ENCODE measurements at places on chromosomes 5 and 9.

DNA sequence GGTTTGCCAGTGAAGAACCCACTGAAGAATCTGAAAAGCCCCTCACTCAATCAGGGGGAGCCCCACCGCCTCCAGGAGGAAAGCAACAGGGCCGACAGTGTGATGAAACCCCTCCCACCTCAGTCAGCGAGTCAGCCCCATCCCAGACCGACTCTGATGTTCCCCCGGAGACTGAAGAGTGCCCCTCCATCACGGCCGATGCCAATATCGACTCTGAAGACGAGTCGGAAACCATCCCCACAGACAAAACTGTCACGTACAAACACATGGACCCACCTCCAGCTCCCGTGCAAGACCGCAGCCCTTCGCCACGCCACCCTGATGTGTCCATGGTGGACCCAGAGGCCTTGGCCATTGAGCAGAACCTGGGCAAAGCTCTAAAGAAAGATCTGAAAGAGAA lies 92.4 kb downstream of the MAP1B start:
- DNase-seq = no peak

DNA sequence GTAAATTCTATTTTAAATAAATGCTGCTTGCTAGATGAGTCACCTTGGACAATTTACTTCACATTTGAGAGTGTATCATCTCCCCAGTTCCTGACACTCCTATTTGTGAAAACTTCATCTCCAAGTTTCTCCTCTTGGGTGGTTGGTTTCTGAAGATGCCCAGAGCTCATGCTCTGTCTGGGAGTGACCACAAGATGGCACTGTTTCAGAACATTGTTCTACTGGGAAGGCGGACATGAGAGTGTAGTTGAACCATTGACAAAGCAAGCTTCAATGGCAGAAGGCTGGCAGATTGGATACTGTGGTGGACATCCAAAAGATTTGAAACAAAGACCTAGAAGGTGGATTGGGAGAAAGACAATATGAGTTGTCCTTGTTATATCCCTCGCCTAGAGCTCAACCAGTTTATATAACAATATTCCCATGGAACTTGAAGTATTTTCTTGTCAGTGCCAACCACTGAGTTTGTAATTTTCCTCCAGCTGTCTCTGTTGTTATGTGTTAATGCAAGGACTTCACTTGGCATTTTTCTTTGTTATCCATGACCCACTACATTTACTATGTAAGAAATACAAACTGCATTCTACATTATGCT lies 234.3 kb upstream of the ANKH start:
- peak; percentile 66 for DNase-seq

DNA sequence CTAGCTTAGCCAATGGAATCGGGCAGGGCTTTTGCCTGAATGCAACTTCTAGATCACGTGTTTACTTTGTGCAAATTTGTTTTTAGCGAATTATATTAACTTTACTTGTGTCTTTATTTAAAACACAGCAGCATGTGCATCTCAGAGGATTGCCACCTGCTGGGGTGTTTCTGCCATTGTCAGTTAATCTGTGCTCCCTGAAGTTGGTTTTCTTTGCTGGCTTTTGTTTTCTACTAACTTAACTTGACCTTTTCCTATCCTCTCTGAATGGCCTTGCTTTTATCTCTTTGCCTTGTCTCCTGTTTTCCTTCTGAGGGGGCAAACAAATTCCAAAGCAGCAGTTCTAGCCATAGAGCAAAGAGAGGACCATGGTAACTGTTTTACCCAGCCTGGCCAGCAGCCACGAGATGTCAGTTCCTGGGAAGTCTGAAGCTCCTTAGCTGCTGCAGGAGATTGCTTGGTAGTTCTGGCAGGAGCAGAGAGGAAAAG lies 67.6 kb downstream of the ARHGEF28 start:
- DNase-seq = peak; percentile 49

GRCh38 chr5:131984956-131985665 lies 26.3 kb downstream of the ACSL6 start:
- no peak for DNase-seq

DNA sequence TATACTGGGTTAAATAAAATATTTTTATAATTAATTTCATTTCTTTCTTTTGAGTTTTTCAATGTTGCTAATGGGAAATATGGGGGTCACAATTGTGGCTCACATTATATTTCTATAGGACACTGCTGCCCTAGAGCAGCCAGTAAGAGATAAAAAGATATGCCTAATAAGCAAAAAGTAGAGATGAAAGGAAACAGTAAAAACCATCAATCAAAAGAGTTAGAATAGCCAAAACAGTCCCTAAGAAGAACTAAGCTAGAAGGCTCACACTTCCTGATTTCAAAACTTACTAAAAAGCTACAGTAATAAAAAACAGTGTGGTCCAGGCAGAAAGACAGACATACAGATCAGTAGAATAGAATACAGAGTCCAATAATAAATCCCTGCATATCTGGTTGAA lies 104.4 kb downstream of the FANCC start:
- DNase-seq = no peak

DNA sequence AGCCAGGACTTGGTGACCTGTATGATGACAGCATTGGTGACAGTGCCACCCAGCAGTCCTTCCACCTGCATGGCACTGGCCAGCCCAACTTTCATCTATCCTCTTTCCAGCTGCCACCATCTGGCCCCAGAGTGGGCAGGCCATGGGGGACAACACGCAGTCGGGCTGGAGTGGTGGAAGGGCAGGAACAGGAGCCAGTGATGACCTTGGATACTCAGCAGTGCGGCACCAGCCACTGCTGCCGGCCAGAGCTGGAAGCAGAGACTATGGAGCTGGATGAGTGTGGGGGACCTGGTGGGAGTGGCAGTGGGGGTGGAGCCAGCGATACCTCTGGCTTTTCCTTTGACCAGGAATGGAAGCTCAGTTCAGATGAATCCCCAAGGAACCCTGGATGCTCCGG lies 56.9 kb downstream of the RUSC2 start:
- no peak for DNase-seq

DNA sequence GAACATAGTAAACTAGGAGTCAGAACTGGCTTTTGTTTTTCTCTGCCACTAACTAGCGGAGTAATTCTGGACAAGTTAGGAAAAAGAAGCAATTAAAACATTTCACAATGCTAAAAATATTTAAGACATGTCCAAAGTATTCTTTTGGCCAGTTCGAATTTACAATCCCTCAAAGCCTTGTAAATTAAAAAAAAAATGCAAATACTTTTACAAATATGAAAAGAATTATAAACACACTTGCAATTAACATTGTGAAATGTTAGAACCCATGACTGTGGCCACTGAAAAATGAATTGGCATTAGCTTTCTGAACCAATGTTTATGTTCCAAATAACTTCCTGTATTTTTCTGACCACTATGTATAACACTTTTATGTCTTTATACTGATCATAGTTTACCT lies 2.2 kb downstream of the RAD1 start:
- peak; percentile 49 for DNase-seq

DNA sequence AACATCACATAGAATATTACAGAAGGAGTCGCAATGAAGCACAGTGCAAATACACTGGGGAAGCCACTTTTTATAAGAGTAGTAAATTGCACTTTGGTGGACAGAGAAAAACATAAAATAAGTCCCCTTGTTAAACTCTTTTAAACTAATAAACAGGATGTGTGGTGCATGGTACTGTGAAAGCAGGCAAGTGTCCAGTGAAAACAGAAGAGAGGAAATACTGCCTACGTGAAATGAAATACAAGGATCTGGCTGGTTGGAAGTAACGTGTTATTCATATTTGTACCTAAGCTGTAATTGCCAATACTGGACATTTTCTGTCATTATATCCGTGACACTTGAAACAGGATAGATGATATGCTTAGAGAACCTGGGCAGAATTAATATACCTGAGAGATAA lies 191.9 kb upstream of the SLC27A6 start:
- no peak for DNase-seq
